ENCODE measurements at places on chromosomes 11 and 22. TPM values are rescaled to one million over a fixed set of nuclear protein-coding genes. Genes with fewer than 3 reads are reported as not detected.
A peak's percentile ranks its signal among the peaks of the same experiment; 100 is the strongest.

- H3K27ac ChIP-seq: no peak overlapping the region
- DNase-seq: no peak
- peaks cover 1% of the 10 kb centered on the region for H3K27me3 ChIP-seq
- no peaks in the 10 kb centered on the region for H3K4me1 ChIP-seq
- peaks cover 6% of the 10 kb centered on the region for H3K36me3 ChIP-seq
Observed at GRCh38 chr22:47883757-47884156, 1121.3 kb downstream of the TBC1D22A start.

DNA sequence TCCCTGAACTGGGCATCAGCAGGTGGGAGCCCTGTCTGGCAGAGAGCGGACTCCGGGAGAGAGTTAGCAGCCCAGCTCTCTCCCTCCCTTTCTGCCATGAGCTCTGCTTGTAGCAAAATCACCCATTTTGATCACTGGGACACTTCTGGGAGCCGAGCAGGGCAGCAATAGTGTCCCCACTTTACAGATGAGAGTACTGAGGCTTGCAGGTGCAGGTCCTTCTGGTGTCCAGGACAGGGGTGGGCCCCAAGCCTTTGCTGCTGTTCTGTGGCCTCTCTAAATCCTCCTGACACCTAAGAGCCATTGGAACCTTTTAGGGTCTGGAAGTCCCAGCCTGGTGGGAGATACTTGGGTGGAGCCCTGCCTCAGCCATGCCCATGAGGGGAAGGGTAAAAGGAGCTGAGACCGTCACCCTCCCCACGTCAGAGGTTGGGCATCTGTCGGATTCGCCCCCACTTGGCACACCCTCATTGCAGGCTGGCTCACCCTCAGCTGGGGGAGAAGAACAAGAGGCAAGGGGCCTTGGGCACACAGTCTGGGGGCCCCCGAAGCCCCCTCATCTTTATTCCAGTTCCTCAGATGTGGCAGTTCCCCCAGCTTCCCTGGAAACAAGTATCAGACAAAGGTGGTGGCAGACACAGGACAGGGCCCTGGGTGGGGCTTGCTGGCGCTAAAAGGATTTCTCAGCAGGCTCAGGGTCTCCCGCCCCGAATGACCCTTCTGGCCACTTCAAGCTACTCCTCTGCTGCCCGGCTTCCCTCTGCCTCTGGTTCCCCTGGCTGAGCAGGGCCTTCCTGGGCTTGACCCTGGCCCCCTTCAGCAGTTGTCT, 4.5 kb downstream of the RIN1 start:
- peaks cover 29% of the 10 kb centered on the region for H3K4me1 ChIP-seq
- no peak overlapping the region for H3K4me3 ChIP-seq
- no peak for DNase-seq
- H3K27ac ChIP-seq: 0 out of 2 replicates have a peak overlapping the region, but pooled peaks have one; percentile 45
- H3K36me3 ChIP-seq: peaks cover 12% of the 10 kb centered on the region

DNA sequence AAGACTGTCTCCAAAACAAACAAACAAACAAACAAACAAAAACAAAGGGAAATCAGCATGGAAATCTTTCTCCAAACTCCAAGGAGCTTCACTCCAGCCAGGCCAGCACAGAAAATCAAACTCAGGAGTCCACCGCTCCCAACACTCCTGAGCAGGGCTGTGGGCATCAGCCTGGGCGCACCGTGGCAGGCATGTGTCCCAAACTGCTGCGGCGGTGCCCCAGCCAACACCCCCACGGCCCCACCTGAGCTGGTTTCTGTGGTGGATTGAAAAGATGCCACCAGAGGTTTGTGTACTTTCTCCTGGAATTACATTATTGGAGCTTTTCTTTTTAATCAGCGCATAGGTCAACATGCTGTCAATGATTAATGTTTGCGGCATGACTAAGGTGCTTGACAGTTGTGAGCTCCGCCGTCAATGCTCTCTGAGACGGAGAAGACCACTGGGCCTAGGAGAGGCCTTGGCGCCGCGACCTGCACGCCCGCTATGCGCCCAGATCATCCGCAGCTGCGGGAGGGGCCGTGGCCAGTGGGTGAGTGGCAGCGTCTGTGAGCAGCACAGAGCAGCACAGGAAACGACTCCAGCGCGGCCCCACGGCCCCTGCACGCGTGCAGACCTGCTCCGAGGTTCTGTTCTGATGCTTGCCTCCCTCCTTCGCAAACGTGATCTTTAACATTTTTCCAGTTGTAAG, 18.1 kb downstream of the DRD4 start:
- H3K27ac ChIP-seq: no peak overlapping the region
- H3K36me3 ChIP-seq: peaks cover 5% of the 10 kb centered on the region

- no peaks in the 10 kb centered on the region for H3K36me3 ChIP-seq
- DNase-seq: no peak
- H3K4me1 ChIP-seq: peaks cover 25% of the 10 kb centered on the region
- no peak overlapping the region for H3K4me3 ChIP-seq
- H3K27me3 ChIP-seq: peaks cover 12% of the 10 kb centered on the region
Observed at GRCh38 chr11:73269459-73270015, 2.6 kb upstream of the P2RY6 start.

Gene CRYBB2
- total RNA-seq: not detected

GRCh38 chr22:29479417-29480261, at the start of gene NEFH:
Gene NEFH (plus strand): TSS chr22:29480218. CDS start chr22:29480263, 45 bp downstream.
- peaks cover 11% of the 10 kb centered on the region for H3K4me1 ChIP-seq
- H3K4me3 ChIP-seq: no peak within 1 kb of the TSS
- H3K36me3 ChIP-seq: no peaks in the 10 kb centered on the region
- no peak within 1 kb of the TSS for H3K27ac ChIP-seq
- H3K27me3 ChIP-seq: peaks cover 31% of the 10 kb centered on the region

GRCh38 chr22:42993651-42994275, 21.2 kb downstream of the PACSIN2 start:
- peaks cover 6% of the 10 kb centered on the region for H3K27me3 ChIP-seq
- peak; percentile 61 for DNase-seq
- peak overlapping the region; percentile 90 for H3K4me3 ChIP-seq
- H3K4me1 ChIP-seq: peaks cover 86% of the 10 kb centered on the region
- peak overlapping the region; percentile 97 for H3K27ac ChIP-seq
